ENCODE measurements at places on chromosomes 7 and 10.

DNA sequence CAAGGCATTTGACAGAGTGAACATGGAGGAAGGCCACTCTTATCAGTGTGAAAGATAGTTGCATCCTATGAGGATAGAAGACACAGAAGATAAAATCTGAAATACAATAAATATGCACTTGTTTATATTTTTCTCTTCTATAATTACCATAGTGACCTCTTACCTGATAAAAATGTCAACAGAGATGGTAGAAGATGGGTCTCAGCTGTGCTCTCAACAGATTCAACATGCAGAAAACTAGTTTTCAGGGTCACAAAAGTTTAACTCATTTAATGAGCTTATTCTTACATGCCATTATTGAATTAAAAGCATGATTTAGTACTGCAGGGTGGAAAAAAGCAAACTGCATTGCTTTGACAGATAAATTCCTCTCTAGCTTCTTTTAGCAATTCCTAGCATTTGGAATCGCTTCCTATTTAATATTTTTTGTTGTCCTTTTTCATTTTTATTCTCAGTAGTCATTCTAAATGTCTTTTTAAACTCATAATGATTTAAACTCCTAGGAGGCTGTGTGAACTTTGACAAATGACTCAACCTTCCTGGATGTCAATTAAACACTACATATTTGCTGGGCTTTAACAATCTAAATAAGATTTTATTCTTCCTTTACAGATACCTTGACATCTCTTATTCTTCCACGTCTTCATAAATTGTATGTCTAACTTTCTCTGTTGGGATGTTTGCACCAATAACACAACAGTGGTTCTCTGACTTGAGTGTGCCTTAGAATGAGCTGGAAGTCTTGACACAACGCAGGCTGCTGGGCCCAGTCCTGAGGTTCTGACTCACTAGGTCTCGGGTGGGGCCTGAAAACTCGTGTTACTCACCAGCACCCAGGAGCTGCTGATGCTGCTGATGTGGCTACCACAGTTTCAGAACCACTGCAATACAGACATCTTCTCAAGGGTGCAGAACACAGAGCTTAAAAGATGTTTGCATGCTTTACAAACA, 565.5 kb upstream of the IGFBP3 start:
- no peak for DNase-seq

- peak; percentile 44 for DNase-seq
These were observed 58.7 kb upstream of the PRPS1L1 start for GRCh38 chr7:18086165-18087025.

DNA sequence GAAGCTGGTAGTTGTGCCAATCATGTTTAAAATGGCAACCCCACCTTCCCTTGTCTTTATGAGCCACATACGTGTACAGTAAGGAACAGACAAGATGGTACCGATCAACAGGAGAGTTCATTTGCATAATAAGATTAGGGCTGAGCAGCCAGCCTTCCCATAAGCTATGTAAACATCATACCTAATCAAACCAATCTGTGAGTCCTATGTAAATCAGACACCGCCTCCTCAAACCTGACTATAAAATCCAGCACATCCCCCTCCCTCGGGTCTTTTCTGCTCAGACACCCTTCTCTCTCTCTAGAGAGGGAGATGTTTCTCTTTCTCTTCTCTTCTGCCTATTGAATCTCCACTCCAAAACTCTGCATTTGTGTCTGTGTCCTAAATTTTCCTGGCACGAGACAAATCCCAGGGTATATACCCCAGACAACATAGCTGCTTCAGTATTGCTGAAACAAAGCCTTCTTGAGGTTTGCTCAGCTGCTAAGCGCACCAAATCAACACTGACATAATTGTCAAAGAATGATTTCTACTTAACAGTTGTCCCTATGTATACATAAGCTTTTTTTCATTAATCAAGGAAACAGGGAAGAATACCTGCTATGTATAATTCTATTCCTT, 279.2 kb downstream of the THSD7A start:
- no peak for DNase-seq

DNA sequence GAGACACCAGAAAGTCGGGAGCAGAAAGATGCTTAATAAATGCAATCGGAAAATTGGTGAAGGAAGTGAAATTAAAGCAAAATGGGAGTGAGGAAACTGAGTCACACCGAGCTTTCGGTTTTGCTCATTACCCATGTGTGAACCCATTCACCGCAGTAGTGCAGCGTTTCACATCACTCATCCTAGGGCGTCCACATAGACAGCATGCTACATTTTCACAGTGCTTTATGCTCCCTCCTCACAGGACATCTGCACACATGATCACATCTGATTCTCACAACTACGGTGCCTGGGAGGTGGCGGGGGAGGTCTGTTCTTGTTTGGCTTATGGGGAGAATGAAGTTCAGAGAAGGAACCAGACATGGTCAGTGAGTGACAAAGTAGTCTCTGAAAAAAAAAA, 36.6 kb upstream of the ATP6V0A4 start:
- no peak for DNase-seq

DNA sequence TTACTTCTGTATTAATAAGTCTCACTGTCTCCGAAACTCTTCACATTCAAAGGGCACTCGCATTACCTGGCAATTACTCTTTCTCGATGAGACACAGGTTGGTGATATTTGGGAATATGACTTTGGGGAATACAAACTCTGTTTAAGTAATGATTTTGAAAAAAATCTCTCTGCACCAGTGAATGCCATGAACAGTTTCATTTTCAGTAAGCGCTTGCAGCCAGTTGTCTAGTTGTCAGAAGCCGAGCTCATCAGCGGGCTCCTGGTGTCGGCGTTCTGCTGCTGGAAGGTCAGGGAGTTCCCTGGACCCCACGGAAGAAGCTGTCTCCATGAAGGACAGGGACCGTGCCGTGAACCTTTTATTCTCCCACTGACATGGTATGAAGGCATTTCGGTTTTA, 57.7 kb downstream of the PTPRE start:
- no peak for DNase-seq

GRCh38 chr7:91228327-91228726, 35.9 kb upstream of the FZD1 start:
- no peak for DNase-seq

GRCh38 chr10:78851647-78852046, 217.1 kb upstream of the ZMIZ1 start:
- DNase-seq: no peak

GRCh38 chr10:30186371-30186875, 127.0 kb upstream of the JCAD start:
- no peak for DNase-seq

DNA sequence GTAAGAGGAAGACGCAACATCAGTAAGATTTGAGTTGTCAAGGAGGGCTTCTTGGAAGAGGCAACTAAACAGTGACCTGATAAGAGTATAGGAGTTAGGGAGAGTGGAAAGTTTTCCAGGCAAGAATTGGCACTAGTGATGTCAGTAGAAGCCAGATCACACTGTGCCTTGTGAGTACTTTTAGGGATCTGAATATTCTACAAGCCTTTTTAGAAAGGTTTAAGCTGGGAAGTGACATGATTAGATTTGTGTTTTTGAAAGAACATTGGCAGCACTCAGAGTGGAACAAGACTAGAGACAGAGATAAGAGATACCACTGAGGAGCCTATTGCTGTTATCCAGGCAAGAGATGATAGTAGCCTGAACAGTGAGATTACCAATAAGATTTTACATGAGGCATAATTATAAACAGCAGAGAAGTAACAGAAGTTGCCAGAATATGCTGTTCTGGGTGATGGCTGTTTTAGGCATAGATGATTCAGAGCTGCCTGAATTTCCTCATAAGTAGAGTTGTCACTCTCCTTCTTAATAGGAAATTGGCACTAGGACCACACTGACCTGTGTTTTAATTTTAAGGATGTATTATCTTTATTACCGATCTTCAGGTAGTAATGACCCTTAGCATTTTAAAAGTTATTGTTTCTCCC, 45.6 kb downstream of the NHLRC2 start:
- DNase-seq: no peak

GRCh38 chr10:34184397-34184796, 630.7 kb downstream of the PARD3 start:
- DNase-seq: no peak

GRCh38 chr10:113469796-113470195, 83.1 kb upstream of the HABP2 start:
- no peak for DNase-seq

- DNase-seq: no peak
These were observed 8.4 kb downstream of the TBRG4 start for GRCh38 chr7:45102785-45103712.

- DNase-seq: no peak
These were observed 277.7 kb downstream of the ANKRD7 start for GRCh38 chr7:118502235-118502634.

- DNase-seq: no peak
These were observed 95.0 kb upstream of the KIAA1217 start for GRCh38 chr10:24113901-24114300.

- DNase-seq: no peak
These were observed 30.9 kb upstream of the PLXDC2 start for GRCh38 chr10:19785366-19785765.

GRCh38 chr10:865257-865656, 66.2 kb downstream of the LARP4B start:
- no peak for DNase-seq

GRCh38 chr7:30598121-30598876, 3.6 kb downstream of the GARS1 start:
- no peak for DNase-seq

- no peak for DNase-seq
These were observed 26.4 kb upstream of the GSDME start for GRCh38 chr7:24783698-24784097.

DNA sequence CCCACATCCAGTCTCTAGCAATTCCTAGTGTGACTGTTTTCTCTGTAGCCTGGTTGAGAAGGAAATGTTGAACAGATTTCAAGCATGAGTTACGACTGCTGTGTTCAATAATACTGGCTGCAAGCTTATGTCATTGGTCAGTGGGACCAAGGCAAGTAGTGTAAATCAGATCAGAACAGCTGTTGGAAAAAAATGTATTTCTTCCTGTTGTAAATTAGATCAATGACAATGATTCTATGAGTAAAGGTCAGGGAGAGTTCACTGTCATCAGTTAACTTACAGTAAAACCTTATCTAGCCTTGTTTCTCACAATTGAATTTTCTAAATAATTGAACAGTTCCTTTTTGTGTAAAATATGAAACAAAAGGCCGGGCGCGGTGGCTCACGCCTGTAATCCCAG, 6.7 kb downstream of the OTUD1 start:
- no peak for DNase-seq

DNA sequence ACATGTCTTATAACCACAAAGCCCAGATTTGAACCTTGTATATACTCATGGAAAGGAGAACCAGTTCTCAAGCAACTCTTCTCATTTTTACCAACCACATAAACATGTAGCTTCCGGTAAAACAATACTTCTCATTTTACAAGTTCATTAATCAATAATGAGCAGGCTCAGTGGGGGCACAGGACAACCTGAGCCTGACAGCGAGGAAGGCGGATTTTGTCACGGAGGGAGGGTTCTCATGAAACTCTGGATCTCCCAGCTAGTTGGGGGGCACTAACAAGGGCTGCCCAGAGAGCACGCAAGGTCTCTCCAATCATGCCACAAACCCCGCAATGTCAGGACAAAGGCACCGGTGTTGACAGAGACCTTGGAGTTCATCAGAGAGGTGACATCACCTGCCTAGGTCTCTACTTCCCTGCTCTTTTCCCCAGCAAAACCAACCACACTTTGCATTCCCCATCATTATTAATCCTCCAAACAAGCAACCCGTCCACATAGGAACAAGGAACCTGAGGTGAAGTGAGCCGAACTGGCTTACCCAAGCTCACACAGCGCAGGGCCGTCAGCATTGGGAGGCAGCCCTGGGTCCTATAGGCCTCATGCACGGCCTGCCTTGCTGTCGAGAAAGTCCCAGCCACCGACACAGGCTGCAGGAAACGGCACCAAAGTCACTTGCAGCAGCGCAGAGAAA, 192.1 kb upstream of the KLF14 start:
- DNase-seq: peak; percentile 64

- no peak for DNase-seq
These were observed 60.7 kb downstream of the ZRANB1 start for GRCh38 chr10:125002423-125003145.

- no peak for DNase-seq
These were observed 41.9 kb downstream of the MGAM2 start for GRCh38 chr7:142153400-142153799.

DNA sequence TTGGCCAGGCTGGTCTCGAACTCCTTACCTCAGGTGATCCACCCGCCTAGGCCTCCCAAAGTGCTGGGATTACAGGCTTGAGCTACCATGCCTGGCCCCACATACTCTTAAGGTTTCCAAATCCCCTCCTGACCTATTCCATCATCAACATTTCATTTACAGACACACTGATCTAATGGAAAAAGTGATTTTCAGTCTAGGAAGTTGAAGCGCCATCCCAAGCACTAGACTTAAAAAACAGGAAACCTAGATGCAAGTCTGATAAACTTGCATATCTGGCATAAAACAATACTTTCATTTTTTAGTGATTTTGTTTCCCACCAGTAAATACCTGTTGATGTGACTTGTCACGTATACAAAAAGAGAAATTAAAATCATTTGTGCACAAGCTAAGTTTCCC, 44.0 kb downstream of the DNMBP start:
- no peak for DNase-seq

DNA sequence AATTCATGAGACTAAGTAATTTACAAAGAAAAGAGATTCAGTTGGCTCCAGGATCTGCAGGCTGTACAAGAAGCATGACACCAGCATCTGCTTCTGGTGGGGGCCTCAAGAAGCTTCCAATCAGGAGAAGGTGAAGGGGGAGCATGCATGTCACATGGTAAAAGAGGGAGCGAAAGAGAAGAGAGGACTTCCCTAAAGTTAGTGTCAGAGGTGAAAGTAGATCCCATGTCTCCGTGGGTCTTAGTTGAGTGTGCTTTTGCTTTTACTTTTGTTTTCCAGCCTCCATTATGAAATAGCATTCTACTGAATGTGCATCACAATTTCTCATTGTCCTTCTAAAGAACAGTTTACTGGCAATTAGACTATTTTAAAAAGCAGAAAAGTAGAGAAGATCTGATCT, 213.6 kb upstream of the FZD1 start:
- DNase-seq: peak; percentile 48

GRCh38 chr10:24007359-24007758, 201.6 kb upstream of the KIAA1217 start:
- no peak for DNase-seq

- no peak for DNase-seq
These were observed 238.6 kb downstream of the MGMT start for GRCh38 chr10:129705676-129706075.

DNA sequence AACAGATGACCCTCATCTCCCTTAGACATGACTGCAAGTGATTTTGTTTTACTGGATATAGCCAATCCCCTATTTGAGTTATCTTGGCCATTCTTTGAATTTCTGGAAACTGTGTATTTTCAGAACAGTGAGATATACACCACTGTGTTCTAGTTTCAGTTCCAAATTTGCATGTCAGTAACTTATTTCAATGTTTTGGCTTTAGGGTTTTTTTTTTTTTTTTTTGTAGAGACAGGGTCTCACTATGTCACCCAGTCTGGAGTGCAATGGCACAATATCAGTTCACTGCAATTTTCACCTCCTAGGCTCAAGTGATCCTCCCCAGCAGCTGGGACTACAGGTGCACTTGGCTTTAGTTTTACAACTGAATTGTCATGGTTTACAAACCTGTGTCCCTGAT, 67.2 kb downstream of the ATAD1 start:
- no peak for DNase-seq

All from B cell (primary cell).